Activated CD4-positive, alpha-beta T cell treated with anti-CD3 and anti-CD28 coated beads, Interleukin-2, amount 50 U/mL, for 4 hours (primary cell): ENCODE measurements at places on chromosomes 5 and 9.
A peak's percentile ranks its signal among the peaks of the same experiment; 100 is the strongest.

- no peak for DNase-seq
These were observed 706.6 kb upstream of the ZNF608 start for GRCh38 chr5:125452991-125453390.

- no peak for DNase-seq
These were observed 159.9 kb downstream of the CSNK1G3 start for GRCh38 chr5:123671711-123672456.

- no peak for DNase-seq
These were observed 383.6 kb upstream of the CDH6 start for GRCh38 chr5:30809933-30810332.

DNA sequence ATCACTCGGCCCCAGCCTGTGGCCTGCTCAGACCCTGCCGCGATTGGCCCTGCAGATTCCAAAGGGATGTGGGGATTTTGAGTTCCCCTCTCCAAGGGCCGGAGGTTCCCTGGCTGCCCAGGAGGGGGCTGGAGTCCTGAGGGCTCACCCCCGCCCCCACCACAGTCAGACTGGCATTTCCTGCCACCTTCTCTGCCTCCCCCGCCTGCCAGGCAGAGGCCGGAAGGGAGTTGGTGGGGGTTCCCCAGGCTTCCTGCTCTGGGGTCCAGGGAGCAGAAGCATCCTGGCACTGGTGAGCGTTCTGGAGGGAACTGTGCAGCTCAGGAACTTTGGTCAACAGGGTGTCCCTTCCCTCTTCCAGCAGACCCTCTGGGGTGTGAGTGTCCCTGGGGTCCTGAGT lies 70.6 kb downstream of the RXRA start:
- DNase-seq, result peak; percentile 43

DNA sequence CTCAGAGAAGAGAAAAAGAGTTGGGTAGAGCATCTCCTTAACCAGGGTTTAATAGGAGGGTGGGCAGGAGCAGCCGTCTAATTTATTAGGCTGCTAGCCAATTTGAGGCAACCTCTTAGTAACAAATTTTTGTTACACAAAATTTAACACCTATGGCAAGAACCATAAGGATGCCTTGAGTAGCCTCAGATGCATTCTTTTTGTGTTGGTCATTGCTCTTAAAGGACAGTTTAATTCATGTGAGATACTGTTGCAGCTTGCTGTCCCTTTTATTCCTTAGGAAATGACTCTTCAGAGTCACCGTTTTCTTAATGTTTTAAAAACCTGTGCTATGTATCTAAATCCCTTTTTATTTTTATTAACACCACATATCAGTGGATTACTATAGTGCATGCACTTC lies 255.1 kb downstream of the MAST4 start:
- DNase-seq, result no peak
